T-cell (primary cell): ENCODE measurements at places on chromosomes 13 and 19.

DNA sequence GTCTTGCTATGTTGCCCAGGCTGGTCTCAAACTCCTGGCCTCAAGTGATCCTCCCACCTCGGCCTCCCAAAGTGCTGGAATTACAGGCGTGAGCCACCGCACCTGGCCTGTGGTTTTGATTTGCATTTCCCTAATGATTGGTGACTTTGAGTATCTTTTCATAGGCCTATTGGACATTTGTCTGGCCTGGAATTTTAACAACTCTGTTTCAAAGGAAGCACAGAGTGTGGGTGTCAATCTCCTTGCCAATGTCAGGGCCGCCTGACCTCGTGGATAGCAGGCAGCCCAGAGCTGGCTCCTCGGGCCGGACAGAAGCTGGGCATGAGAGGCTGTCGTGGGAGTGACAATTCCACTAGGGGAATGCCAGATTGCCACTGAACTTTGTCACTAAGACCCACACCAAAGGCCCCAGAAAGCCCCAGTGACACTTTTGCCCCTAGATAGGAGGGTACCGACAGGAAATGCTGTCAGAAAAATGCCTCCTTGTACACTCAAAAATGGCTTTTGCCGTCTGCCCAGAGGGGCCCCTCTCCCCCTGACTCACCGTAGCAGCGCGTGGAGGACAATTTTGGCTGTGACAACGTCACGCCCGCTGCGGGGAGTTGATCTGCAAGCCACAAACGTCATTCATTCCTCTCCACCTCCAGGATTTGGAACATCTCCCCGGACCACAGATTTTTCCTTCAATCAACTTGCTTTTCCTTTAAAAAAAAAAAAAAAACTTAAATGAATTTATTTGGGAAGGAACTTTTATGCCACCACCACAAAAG is 11.7 kb upstream of the ADGRE5 start:
- peak; percentile 90 for DNase-seq

DNA sequence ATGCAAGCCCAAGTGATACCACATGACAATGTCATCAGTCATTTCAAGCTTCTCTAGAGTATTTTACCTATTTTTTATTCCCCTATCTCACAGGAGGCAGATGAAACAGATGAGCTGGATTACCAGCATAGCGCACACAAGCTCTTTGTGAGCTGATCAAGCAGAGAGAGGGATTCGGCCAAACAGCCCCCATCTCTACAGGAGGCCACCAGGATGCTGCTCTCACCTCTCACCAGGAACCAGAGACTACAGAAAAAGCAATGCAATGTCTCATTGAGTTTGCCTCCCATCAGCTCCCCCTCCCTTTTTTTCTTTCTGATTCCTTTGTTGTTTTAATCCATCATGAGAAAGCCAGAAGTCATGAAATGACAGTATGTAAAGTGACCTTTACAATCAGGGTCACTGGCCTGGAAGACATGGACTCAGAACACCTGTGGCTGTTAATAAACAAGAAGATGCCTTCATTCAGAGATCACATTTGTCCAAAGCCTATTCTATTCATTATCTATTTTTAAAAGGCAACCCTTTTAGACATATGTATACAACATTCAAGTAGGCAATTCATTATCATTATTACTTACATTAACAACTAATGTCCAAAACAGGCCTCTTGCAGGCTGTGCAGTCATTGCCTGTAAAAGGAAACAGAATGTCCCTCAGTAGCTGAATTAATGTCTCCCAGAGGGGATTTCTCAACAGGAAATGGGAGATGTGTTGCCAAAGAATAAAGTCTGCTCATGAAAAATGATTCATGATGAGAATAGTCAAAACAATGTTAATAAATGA is 656.6 kb downstream of the TBC1D4 start:
- no peak for DNase-seq

GRCh38 chr19:45814851-45815480 is at the start of gene RSPH6A:
Gene RSPH6A (minus strand): TSS chr19:45815308. CDS start chr19:45815176, 132 bp downstream.
- DNase-seq, result no peak

DNA sequence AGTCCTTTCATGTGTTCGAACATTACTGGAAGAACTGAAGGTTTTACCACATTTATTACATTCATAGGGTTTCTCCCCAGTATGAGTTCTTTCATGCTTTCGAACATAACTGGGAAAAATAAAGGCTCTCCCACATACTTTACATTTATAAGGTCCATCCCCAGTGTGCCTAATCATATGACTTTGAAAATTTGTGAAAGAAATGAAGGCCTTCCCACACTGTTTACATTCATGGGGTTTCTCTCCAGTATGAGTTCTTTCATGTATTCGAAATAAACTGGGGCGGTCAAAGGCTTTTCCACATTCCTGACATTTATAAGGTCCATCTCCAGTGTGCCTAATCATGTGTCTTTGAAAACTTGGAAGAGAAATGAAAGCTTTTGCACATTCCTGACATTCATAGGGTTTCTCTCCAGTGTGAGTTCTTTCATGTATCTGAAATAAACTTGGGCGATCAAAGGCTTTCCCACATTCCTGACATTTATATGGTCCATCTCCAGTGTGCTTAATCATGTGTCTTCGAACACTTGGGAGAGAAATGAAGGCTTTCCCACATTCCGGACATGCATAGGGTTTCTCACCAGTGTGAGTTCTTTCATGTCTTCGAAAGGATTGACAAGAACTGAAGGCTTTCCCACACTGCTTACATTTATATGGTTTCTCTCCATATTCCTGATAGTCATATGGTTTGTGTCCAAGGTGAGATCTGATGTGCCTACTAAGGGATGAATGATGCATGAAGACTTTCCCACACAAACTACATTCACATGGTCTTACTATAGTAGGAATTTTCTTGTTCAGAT is 24.0 kb downstream of the ZNF564 start:
- no peak for DNase-seq

GRCh38 chr19:40592170-40592569 is 9.0 kb upstream of the LTBP4 start:
- DNase-seq, result no peak

DNA sequence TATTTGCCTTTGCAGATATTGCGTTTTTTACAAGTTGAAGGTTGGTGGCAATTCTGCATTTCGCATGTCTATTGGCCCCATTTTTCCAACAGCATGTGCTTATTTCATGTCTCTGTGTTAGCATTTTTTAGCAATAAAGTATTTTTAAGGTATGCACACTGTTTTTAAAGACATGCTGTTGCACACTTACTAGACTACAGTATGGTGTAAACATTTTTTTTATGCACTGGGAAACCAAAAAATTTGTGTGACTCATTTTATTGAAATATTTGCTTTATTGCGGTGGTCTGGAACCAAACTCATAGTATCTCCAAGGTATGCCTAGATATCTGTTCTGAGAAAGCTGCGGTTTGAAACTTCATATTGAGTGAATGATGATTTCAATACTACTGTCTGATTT is 55.4 kb upstream of the RNF113B start:
- no peak for DNase-seq

GRCh38 chr13:112769615-112770014 is 79.8 kb downstream of the ATP11A start:
- DNase-seq, result no peak

DNA sequence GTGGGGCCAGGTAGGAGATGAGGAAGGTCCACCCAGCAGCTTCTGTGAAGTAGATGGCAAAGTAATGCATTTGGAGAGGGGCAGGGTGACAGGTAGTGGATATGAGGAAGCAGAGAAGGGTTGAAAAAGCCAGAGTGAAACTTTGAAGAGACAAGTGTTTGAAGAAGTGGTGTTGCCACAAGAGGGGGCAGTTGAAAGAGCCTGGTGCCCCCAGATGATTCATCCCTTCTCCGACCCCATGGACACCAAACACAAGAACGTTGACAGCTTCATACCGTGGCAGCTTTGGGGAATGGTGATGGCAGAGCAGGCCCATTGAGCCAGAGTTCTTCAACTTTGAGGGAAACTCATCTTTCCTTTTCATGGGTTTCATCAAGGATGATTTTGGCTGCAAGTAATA is 19.9 kb downstream of the IFNL3 start:
- DNase-seq, result no peak

DNA sequence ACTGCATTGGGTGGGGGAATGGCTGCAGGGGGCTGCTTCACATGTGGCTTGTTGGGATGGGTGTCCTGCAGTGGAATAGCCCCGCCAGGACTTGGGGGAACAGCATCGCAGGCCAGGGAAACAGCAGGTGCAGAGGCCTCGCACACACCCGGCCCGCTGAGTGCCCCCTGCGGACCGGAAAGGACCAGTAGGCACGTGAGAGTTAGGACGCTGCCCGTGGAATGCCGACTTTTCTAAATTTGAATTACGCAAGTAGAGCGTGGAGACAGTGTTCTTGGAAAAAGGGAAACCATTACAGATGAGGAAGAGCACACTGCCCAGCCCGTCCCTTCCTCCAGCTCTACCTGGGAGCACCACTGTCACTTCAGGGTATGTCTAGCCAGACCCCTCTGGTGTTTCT is 11.5 kb downstream of the DNM2 start:
- no peak for DNase-seq

DNA sequence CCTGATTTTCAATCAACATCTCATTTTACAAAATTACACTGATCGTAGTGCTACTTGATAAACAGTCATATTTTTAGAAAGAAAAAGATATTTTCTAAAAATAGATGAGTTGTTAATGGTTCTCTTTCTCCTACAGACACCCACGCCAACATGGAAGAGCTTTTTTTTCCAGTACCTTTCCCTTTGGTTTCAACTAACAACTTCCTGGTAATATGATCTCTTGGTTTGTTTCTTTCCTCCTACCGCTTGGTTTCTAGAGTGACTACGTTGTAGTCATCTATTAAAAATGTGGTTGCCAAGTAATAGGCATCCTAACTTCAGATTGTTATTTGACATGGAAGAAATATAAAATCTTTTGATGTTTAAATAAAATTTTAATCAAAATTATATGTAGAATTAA is 189.0 kb downstream of the LACC1 start:
- no peak for DNase-seq

GRCh38 chr19:11481534-11482383 is 913 bp upstream of the ELAVL3 start:
- DNase-seq, result peak; percentile 56

DNA sequence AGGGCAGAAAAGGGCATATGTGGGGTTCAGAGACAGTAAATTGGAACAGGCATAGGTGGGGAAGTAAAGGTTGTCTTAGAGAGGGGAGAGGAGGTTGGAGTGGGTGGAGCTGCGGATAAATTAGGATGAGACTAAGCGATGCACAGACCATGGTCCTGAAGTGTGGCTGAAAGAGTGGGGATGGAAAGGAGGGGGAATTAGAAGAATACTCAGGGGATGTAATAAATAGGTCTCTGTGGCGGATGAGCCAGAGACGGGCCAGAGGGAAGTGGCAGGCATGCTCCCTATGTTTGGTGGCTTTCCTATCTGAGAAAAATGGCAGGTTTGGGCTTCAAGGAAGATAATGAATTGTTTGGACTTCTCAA is 123.4 kb downstream of the OLFM4 start:
- DNase-seq, result no peak

GRCh38 chr13:113976711-113977684 is 3.1 kb upstream of the C13orf46 start:
- DNase-seq, result no peak

DNA sequence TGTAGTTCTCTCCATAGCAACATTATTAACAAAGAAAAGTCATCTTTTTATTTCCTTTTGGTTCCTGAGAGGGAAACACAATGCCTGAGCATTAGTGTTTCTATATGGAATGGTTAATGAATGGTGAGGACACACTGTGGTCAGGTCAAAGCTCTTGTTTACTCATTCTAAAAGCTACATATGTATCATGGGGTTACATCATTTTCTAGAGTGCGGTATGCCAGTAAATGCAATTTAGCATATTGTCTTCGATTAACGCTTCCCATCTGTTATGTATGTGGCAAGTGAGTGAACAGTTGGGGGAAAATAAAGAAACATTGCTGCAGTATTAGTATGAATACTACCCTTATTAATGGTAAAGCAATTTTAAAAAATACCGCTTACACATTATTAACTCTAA is 1152.2 kb upstream of the SPRY2 start:
- DNase-seq, result no peak

GRCh38 chr13:114281351-114282040 is at the start of gene UPF3A:
Gene UPF3A (plus strand): TSS chr13:114281601. CDS start chr13:114281640, 39 bp downstream.
- peak; percentile 84 for DNase-seq

- DNase-seq, result no peak
Observed at GRCh38 chr19:39308531-39309304, 11.9 kb downstream of the LRFN1 start.

DNA sequence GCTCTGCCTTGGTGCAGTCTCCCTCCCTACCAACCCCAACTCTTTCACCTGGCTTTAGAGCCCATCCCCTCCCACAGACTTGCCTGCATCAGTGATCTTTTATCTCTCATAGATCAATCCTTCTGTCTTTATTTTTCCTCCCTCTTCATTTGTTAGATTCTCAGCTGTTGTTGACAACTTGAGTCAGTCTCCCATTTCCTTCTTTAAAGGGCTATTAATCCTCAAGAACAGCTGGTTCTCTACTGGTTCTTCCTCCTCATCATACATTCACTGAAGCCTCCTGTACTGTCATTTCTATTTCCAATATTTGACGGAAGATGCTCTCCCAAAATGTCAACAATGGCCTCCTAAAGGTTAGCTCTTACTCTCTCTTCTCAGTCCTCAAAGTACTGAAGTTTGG is 408.2 kb downstream of the TBC1D4 start:
- no peak for DNase-seq

DNA sequence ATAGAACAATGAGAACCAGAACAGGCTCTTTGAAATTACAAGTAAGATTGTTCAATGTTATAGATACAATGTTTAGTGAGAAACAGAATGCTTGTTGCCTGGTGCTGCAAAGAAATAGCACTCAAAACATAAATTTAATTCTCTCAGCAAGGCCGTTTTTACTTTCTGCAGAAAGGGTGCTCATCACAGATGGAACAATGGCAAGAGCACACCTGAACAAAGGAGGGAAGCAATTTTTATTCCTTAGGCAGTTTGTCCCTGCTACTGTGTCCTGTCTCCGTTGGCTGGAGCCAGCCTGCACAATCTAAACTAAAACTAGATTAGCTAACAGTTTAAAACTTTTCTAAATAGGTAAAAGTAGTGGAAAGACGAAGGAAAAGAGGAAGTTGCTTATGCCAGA is 10.4 kb upstream of the ZNF8 start:
- no peak for DNase-seq

DNA sequence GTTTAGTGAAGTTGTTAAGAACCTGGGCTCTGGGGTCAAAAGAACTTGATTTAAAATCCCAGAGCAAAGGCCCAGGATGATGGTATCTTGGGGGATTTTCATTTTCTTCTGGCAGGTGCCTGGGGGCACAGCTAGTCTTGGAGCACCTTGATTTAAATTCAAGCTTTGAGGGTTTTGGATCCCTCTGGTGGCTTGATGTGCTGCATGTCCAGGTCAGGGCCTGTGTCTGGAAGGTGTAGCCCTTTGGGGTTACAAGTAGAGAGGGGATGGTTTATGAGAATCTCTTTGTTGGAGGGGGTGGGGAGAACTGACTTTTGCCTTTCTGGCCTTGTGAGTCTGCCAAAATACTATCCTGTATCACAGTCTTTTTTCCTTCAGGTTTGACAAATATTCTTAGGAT is 55.8 kb downstream of the AKAP11 start:
- DNase-seq, result no peak

- no peak for DNase-seq
Observed at GRCh38 chr19:8251025-8251472, 41.9 kb downstream of the CERS4 start.

- DNase-seq, result no peak
Observed at GRCh38 chr13:91355099-91355825, 7.8 kb downstream of the MIR17HG start.
